ENCODE measurements at places on chromosomes 1 and 21.

DNA sequence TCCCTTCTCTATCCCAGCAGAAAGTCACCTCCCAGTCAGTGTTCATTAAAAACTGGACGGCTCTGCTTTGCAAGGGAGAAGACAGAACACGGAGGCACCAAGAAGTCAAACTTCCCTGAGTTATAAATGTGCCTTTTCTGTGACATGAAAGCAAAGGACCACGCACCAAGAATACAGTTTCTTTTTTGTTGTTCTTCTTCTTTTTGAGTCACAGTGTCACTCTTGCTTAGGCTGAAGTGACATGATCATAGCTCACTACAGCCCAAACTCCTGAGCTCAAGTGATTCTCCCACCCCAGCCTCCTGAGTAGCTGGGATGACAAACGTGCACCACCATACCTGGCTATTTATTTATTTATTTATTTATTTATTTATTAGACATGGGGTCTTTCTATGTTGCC, 22.7 kb downstream of the GLUL start:
- DNase-seq = no peak

- DNase-seq = no peak
Observed at GRCh38 chr1:189805735-189806134, 671.9 kb downstream of the BRINP3 start.

DNA sequence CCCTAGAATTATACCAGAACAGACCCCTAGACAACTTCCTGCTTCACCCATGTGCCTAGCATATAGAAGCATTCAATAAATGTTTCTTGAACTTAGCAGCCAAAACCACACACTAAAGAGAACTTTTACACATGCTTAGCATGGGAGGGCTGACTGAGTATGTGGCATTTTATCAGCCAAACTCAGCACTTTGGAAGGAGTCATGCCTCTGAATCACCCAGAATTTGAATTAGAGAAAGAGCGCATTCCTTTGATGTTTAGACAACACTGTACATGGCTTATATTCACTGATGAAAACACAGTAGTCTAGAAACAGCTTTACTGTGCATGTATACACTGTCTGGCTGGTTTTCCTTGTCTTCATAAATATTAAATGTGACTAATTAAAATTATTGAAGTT, 26.1 kb downstream of the SPAG17 start:
- no peak for DNase-seq

GRCh38 chr21:44432841-44433790, 22.2 kb upstream of the LRRC3 start:
- DNase-seq = no peak

DNA sequence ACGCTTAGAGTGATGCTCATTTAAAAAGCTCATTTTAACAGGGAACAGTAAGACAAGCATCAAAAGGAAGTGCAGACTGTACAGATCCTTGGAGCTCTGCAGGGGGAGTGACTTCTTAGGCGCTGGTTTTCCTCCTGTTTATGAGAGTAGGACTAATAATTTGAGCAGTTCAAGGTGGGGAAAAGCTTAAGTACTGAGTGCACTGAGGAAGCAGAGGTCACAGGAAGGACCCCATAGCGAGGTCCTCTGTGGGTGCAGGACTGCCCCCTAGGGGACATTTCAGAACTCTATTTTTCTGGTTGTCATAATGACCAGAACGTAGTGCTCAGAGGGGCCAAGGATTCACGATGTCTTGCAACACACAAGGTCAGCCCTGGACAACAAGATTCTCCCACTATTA, 112.1 kb downstream of the HLCS start:
- no peak for DNase-seq

DNA sequence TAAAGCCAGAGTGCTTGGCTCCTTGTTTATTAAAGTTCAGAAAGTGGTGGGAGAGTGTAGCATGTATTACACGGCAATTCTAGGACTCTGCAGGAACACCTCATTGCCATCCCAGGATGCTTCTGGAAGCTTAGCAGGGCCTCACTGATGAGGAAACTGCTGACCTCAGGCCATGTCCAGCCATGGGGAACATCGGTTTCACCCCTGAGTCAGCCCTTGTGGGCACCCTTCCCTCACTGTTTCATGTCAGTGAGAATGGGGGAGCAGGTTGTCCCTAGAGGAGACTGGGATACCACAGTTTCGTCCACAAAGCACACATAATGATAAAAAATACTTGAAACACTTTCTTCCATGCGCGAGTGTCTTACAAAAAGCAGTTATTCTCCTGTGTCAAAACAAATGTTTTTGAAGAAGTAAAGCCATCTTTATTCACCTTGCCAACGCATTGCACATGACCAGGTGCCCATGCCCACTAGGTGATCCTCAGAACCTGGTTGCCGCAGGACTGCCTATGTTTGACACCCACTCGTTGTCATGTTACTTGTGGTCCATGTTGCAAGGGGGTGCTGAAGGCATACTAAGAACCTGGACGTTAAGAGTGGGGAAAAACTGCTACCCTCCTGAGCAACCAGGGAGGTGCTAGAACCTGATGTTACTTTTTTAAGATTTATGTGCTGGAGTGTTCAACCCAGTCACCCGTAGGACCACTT, 41.2 kb upstream of the TTC22 start:
- DNase-seq = no peak

GRCh38 chr1:50666849-50667248, 243.6 kb upstream of the DMRTA2 start:
- DNase-seq = no peak

DNA sequence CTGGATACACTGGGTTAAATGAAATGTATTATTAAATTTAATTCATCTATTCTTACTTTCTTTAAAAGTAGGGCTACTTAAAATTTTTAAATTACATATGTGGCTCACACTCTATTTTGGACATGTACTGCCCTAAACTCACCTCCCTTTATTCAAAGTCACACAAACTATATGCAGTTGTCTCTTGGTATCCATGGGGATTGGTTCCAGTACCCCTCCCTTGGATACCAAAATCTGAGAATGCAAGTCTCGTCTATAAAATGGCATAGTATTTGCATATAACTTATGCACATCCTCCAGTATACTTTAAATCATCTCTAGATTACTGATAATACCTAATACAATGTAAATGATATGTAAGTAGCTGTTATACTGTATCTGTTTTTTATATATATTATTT, 57.6 kb downstream of the FAF1 start:
- DNase-seq = no peak

DNA sequence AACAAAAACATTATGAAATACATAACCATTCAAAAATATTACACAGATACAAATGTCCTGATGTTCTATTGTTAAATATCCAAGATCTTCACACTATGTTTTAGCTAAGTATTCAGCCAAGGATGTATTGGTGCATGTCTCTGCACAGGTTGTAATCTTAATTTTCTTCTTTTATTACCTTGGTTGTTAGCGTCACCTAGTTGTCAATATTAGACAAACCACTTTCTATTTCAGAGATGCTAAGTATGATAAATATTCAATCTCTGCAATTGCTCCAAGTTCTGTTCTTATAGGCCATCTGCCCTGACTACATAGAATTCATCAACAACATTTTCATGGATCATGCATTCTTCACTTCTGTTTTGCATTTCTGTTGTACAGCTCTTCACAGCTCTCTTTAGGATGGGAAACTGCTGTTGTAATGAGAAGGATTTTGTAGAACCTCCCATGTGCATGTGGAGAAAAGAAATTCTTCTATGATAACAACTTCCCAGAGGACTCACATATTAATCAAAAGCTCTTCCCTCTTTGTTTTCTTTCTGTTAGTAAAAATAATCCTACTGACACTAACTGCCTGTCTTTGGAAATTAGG, 380.1 kb downstream of the NUF2 start:
- no peak for DNase-seq

GRCh38 chr1:210428696-210429095, 100.0 kb downstream of the HHAT start:
- DNase-seq = no peak

DNA sequence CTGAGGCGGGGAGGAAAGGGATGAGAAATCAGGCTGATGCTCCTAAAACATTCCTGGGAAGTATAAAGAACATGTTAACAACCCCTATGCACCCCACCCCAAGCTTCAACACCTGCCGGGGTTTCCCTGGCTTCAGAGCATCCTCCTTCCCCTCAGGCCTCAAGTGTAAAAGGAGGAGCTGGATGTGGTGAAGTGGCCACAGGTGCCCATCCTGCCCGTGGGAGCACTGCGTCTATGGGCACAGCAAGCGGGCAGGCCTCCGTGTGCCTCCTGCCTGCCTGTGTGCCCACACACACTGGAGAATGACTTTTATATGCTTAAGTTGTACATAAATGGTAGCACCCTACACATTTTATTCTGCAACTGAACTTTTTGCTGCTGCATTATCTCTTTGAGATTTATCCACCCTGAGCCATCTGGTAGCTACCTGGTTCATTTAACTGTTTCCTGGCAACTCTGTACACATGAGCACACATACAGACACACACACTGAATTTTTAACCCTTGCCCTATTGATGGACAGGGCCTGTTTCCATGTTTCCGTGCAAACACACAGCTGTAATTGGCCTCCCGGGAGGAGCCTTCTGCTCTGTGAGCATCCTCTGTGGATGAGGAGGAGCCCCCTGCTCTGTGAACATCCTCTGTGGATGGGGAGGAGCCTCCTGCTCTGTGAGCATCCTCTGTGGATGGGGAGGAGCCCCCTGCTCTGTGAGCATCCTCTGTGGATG, 13.4 kb upstream of the FTCD start:
- no peak for DNase-seq

DNA sequence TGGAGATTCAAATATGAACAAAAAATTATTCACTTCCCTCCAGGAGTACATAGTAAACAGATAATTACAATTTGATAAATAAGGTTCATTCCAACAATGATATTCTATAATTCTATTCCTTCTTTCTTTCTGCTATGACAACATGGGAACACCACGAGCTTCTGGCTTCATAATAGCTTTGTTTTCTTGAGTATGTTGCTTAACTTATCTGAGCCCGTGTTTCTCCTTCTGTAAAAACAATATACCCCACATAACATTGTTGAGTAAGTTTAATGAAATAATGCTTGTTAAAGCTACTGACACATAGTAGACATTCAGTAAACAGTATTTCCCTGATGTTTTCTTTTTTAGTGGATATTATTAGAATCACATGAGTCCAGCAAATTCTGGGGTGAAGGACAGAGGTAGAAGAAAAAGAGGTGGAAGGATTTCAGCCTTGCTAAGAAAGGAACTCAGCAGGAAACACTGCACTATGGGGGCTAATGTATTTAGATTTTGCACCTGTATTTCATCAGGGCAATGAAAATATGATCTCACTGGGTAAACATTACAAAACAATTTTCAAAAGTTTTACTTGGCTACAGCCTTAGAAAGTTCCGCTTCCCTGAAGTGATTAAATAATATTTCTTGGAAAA, 430.8 kb upstream of the C1orf87 start:
- DNase-seq = no peak

GRCh38 chr1:29650476-29650875, 414.2 kb downstream of the PTPRU start:
- DNase-seq = no peak

- DNase-seq = no peak
Observed at GRCh38 chr1:74426208-74426937, 86.0 kb downstream of the LRRC53 start.

- DNase-seq = no peak
Observed at GRCh38 chr1:191320062-191320461, 838.2 kb upstream of the RGS18 start.

- no peak for DNase-seq
Observed at GRCh38 chr1:247294282-247294681, 37.4 kb downstream of the ZNF496 start.

DNA sequence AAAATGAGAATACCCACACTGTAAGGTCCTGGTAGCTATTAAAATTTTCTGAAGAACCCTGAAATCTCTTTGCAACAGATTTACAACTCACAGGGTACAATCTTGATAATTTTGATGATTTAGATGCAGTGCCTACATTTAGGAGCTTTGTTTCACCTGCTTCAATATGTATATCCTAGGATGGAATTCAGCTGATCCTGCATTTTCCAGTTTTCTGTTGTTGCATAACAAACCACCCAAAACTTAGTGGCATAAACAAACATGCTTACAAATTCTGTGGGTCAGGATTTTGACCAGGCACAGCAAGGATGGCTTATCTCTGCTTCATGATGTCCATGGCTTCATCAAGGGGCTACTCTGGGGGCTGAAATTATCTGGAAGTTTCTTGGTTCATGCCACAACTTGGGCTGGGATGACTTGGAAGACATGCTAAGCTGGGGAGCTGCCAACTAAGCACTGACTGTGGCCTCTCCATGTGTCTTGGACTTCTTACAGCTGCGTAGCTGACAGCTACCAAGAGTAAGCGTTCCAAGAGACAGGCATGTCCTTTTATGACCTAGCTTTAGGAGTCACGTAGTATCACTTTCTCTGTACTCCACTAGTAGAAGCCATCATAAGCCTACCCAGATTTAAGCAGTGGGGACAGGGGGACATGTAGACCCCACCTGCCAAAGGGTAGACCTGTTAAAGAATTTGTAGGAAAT, 108.5 kb downstream of the CACHD1 start:
- DNase-seq = no peak

DNA sequence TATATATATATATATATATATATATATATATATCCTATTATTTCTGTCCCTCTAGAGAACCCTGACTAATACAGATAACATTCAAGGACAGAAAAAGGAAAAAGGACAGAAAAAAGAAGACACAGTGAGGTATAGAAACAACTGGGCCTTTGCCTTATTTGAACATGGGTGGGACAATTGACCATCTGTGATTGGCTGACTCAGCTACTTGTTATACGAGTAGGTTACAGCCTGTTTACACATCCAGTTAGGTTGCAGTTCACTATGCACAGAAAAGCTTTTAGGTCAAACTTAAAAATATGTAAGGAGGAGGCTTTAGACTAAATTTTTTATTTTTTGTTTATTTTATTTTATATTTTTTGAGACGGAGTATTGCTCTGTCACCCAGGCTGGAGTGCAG, 39.8 kb upstream of the RGS8 start:
- DNase-seq = no peak

GRCh38 chr1:19648689-19649088, 4.6 kb downstream of the NBL1 start:
- DNase-seq = no peak

- no peak for DNase-seq
Observed at GRCh38 chr1:193703121-193703520, 516.7 kb upstream of the B3GALT2 start.

- no peak for DNase-seq
Observed at GRCh38 chr1:227182012-227182411, 136.3 kb downstream of the CDC42BPA start.

GRCh38 chr1:32761936-32762335, 55.2 kb downstream of the YARS1 start:
- DNase-seq = no peak

- DNase-seq = no peak
Observed at GRCh38 chr21:27647921-27648320, 681.0 kb upstream of the ADAMTS5 start.

- DNase-seq = no peak
Observed at GRCh38 chr21:37000381-37000780, 6.1 kb upstream of the RIPPLY3 start.

GRCh38 chr1:186617926-186618325, 62.3 kb downstream of the PTGS2 start:
- no peak for DNase-seq

- DNase-seq = no peak
Observed at GRCh38 chr1:105608713-105609112, 1447.8 kb upstream of the PRMT6 start.
